Activated CD4-positive, alpha-beta T cell treated with anti-CD3 and anti-CD28 coated beads, Interleukin-2, amount 50 U/mL, for 24 hours (primary cell): ENCODE measurements at places on chromosomes 1 and 21.
A peak's percentile ranks its signal among the peaks of the same experiment; 100 is the strongest.

- DNase-seq: no peak
Observed at GRCh38 chr1:51156752-51157151, 54.7 kb downstream of the C1orf185 start.

DNA sequence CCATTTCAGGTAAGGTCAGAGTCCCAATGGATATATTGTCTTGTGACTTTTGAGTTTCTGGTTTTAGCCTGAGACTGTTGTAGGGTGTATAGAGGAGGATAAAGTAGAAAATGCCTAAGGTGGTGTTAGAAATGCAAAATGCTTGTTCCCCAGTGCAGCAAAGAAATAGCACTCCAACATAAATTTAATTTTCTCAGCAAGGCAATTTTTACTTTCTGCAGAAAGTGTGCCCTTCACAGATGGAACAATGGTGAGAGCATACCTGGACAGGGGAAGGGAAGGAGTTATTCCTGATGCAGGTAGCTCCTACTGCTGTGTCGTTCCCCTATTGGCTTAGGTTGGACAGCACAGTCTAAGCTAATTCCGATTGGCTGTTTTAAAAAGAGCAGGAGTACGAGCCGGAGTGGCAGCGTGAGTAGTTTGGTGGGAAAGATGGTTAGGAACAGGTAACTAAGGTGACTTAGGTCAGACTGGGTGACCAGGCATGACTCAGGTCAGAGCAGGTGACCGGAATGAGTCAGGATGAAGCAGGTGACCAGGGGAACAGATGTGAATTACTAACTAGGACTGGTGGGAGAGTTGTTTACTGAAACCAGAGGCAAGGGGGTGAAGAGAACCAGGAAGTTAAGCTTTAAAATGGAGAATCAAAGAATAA lies 21.5 kb downstream of the SPATA45 start:
- DNase-seq: no peak

DNA sequence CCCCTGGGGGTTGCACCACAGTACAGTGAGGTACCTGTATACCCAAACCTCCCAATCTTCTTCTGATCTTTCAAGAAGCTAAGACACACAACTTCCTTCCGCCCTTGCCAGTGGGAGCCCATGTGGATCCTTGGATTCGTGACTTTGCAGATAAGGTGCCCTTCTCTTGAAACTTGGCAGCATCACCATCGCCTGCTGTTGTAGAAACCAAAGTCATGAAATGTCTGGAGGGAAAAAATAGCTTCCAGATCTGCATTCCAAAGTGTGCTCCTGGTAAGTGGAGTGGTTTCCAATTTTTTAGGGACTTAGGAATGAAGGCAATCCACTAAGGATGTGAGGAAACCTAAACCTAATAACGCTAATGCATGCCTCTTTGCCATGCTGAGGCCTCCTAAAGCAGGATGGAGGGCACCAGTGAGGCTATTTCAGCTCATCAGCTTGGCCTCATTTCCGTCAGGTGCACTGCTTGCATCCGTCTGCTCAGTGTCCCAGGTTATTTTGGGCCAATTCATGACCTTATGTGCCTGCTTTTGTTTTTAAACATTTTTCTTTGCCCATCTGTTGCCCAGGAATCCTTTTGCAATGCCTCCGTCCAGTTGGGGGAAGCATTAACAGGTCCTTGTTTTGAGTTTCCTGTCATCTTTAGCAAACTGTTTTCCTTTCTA lies 8.2 kb upstream of the EFHD2 start:
- no peak for DNase-seq

- no peak for DNase-seq
Observed at GRCh38 chr1:54156986-54157385, 4.2 kb upstream of the CDCP2 start.

DNA sequence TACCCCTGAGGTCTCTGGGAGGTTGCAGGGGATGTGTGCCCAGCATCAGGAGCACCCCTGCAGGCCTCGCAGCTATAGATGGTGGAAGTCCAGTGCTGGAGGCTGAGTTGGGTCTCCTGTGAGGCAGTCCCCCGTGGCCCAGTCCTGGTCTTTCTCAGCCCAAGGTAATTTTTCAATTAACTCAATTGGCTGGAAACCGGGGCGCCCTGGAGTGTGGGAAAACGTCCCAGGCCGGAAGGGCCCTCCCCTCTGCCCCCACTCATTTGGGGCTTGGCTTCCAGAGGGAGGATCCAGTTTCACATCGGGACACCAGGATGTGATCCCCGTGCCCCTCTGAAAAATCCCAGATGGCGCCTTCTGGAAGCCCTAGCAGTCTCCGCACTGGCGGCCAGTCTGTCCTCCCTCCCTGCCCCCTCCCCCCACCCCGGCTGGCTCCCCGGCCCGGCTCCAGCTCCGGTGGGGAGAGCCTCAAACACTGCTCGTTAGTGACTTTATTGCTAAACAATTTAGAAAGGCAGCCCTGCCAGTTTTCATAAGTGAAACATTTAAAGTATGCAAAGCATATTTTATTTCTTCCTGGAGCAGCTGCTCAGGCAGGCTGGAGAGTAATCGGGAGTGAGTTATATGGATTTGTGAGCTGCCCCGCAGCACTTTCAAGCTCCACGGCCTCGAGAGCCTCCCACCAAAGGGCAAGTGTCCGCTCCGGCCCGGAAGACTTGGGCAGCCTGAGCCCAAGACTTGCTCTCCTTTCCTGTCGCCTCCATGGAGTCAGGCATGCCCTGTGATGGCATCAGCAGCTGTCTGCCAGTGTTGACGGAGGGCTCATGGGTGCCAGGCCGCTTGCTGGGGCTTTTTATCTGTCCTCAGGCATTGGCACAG lies 208.2 kb upstream of the TMEM51 start:
- DNase-seq: no peak

- no peak for DNase-seq
Observed at GRCh38 chr1:245652116-245652515, 497.3 kb downstream of the KIF26B start.

GRCh38 chr1:7595336-7595735 lies 175.8 kb upstream of the VAMP3 start:
- DNase-seq: no peak

GRCh38 chr1:228768355-228769000 lies 33.2 kb downstream of the RHOU start:
- DNase-seq: no peak

DNA sequence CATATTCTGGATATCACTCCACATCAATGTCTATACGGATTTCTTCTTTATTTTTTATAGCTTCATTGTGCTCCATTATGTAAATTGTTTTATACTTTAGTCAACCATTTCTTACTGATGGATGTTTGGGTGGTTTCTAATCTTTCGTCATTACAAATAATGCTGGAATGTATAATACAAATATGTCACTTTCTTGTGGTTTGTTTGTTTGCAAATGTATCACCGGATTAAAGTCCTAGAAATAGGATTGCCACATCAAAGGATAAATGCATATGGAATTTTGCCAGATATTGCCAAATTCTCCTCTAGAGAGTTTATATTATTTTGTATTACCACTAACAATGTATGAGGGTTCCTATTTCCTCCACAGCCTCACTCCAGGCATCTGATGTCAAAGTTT lies 48.7 kb upstream of the PRDM2 start:
- DNase-seq: no peak

DNA sequence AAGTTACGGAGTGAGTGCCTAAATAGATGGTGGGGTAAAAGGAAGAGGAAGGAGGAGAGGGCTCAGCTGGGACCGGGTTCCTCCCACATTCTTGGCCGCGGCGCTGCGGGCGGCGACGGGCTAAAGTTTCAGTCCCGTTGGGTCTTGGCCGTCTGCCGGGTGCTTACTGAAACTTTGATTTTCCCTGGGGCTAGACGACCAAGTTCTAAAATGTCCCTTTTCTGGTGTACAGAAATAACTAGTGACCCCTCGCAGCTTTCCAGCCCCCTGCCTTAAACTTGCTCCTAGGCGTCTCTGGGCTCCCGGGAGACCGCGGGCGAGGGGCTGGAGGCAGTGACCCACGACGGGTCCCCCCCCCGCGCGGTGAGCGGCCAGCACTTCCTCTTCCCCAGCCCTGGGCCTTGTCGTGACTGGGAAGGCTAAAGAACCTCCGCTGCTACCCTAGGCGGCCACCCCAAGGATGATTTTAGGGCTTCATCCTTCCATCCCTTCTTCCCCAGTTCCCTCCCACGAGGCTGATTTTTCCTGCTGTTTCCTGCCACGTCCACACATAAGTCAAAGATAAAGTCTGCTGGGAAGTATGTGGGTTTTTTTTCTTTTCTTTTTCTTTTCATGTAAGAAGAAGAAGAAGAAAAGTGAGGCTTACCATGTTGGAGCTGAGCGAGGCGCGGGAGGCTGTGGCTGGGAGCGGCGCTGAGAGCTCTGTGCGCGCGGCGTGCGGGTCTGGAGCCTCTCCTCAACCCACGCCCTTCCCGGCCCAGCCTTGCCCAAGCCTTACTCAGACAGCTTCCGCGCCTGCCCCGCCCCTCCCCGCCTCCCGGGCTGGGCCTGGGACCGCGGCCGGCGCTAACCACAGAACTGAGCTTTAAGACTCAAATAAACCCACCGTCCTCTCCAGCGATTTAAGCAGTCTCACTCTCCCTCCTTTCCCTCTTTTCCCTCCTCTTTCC lies at the start of gene S100A11:
S100A11 (minus strand) TSS at position 738 of the 950 bp plus-strand sequence; CDS start at position 649, 89 bp downstream.
- DNase-seq: peak; percentile 47

GRCh38 chr1:111370871-111371270 lies 56.7 kb downstream of the OVGP1 start:
- no peak for DNase-seq

- no peak for DNase-seq
Observed at GRCh38 chr1:242197907-242198820, 199.3 kb upstream of the MAP1LC3C start.

GRCh38 chr1:19113697-19114092 lies 96.4 kb downstream of the UBR4 start:
- no peak for DNase-seq

- DNase-seq: no peak
Observed at GRCh38 chr21:15659753-15660422, 69.9 kb upstream of the USP25 start.

DNA sequence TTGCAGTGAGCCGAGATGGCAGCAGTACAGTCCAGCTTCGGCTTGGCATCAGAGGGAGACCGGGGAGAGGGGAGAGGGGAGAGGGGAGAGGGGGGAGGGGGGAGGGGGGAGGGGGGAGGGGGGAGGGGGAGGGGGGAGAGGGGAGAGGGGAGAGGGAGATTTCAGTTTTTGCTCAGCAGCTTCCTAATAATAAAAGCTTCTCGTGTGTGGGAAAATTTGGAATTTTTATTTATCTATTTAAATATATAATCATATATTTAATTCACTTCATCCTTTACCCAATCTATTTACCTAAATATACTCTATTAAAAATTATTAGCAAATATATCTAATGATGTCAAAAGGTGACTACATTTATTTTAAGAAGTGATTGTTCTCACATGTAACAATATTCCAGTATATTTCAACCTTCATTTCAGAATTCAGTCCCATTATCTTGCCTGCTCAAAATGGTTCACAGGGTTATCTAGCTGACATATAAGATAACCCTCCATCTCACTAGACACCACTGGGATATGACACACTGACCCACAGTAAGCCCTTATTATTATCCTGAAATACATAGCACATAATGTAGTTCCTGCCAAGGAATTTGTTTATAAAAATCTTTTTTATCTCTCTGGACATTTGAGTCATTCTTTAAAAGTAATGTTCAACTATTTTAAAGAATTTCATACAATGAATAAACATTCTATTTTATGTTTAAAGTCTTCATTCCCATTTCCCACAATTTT lies 105.9 kb downstream of the GPATCH2 start:
- no peak for DNase-seq

- no peak for DNase-seq
Observed at GRCh38 chr1:224435999-224436398, 1.4 kb upstream of the WDR26 start.

GRCh38 chr21:45471525-45472221 lies 66.7 kb downstream of the COL18A1 start:
- no peak for DNase-seq

- no peak for DNase-seq
Observed at GRCh38 chr1:33339413-33339812, 18.5 kb upstream of the A3GALT2 start.

GRCh38 chr1:62481681-62482080 lies 44.8 kb downstream of the USP1 start:
- DNase-seq: no peak

- DNase-seq: no peak
Observed at GRCh38 chr1:116878804-116879477, 30.8 kb upstream of the PTGFRN start.

DNA sequence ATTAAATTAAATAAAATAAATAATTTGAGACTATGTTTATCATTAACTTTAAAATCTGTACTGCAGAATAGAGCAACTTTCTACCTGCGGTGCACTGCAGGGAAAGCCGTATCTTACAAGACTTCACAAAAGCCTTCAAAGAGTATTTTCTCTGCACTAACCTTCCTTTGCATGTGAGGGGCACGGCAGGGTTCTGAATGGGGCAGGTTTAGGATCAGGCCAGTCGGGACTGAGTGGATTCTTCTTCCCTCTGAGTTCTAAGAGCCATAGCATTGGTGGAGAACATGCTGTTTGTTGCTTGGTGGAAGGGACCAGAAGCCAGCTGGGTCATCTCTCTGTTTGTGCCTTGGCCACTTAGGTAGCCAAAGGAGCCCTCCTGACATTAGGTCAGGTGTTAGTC lies 55.2 kb upstream of the LGALS8 start:
- DNase-seq: no peak

GRCh38 chr1:63975481-63975880 lies 201.7 kb downstream of the ROR1 start:
- DNase-seq: no peak

DNA sequence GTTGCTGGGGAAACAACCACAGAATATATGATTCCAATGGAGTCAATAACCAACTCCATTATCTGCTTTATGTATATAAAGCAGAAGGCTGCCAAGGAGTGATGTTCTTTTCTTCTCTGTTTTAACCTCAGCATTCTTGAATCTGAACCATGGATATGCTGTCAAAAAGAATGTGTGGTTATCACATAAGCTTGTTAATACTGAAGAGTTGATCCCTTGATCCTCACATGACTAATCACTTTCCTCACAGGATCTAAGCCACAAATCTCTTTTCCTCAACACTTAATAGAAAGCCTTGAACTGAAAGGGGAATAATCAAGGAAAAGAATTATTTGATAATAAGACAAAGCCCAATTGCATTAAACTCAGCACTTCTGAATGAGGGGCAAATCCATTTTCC lies 271.3 kb upstream of the KIAA0040 start:
- DNase-seq: no peak

- DNase-seq: no peak
Observed at GRCh38 chr1:221419513-221420095, 322.3 kb downstream of the DUSP10 start.

DNA sequence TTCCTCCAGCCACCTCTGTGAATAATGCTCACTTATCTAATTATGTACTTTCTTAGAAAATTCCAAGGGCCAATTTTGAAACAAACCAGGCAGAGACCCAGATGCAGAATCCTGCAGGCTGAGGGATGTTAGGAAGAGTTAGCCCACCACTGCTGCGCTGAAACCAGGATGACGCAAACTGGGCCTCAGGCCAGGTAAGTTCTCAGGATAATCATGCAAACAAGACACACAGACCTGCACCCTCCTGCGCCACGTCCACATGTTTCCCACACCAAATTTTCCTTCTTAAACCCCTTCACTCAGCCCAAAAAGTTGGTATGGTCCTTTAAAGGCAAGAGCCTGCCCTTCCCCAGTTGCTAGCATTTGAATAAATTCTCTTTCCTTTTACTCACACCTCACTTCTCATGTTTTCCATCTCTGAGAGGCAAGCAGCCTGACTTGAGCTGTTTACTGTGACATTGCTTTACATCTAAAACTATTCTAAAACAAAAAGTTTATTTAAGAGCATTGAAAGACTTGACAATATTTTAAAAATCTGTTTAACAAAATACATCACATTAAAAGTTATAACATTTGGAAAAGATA lies 887.1 kb downstream of the LRRIQ3 start:
- no peak for DNase-seq

- DNase-seq: no peak
Observed at GRCh38 chr1:31704271-31705079, 658 bp upstream of the COL16A1 start.
